Stimulated activated CD4-positive, alpha-beta T cell treated with anti-CD3 and anti-CD28 coated beads, Interleukin-15, amount 100 ng/mL, for 48 hours (primary cell): ENCODE measurements at places on chromosomes 12 and 14.

DNA sequence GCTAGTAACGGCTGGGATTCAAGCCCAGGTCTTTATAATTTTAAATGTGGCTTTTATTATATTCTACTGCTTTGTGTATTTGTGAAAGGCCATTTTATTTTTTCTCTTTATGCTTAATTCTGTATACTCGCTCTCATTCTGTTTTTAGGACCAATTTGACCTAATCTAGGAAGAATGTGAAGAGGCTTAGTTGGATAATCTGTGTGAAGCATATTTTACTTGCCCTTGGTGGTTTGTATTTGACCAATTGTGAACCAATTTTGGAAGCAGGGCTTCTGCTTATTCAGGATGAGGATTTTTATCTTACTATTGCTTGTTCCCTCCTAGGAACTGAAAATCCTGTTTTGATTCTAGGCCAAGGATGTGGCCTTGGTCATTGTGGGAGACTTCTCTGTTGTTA is 113.1 kb downstream of the TTC6 start:
- no peak for DNase-seq

GRCh38 chr14:29927376-29928116 is at the start of gene PRKD1:
Gene PRKD1 (minus strand): TSS chr14:29927847.
- no peak for DNase-seq

GRCh38 chr12:46084666-46085631 is 94.6 kb upstream of the SCAF11 start:
- DNase-seq, result no peak

GRCh38 chr14:56268673-56269072 is 150.5 kb downstream of the PELI2 start:
- DNase-seq, result no peak

DNA sequence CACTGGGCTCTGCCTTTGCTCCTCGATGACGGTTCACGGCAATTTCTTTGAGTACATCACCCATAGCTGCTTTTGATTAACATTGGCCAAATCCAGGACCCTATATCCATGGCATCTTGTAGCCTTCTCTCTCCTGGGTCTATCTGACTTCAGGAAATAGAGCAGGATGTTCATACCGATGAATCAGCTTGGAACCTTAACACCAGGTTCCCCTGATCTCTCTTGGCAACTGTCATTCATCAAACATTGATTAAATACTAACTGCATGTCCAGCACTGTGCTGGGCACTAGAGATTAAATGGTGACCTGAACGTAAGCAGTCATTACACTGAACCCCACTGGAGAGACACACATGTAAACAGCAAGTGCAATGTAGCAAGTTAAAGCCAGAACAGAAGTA is 77.0 kb upstream of the MED13L start:
- DNase-seq, result no peak

DNA sequence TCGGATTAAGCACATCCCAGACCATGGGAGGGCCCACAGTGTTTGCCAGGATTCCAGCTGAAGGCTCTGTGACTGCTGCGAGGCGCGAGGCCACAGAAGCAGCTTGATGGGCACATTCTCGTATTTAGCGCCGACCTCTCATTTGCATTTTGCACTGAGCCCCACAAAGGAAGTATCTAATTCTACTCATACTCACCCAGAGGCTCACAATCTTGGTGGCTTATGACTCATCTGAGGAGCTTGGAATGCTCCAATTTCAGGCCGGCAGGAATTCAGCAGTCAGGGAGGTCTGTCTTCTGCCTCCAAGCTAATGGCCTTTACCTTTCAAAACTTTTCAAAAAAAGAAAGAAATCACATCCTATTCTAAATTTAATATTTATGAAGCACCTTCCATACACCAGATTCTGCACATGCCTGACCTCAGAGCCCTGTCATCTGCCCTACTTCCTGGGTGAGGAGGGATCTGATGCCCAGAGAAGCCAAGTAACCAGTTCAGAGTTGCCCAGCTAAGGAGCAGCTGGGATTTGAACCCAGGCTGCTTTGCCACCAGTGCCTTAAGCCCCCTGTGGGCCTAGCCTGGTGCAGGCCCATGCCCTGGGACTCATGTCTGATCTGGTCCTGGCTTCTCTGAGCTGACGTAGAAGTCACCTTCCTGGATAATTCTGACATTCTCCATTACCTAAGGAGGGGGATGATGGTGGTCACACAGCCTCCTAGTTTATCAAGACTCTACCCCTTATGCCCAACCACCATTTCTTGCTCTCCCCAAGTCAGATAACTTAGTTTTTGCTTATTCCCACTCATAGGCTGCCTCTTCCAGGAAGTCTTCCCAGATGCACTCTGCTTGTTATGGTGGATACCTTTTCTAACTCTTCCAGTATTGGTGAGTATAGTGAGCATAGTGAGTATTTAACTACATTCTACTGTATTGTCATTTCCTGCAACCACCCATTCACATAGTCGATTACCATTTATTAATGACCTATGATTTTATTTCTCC is 198.9 kb downstream of the RBM19 start:
- DNase-seq, result no peak

- DNase-seq, result no peak
Observed at GRCh38 chr12:16154990-16155389, 122.5 kb downstream of the SLC15A5 start.

- DNase-seq, result no peak
Observed at GRCh38 chr12:44628180-44628579, 247.9 kb downstream of the NELL2 start.

GRCh38 chr12:57223191-57224165 is 6.0 kb upstream of the SHMT2 start:
- no peak for DNase-seq

- DNase-seq, result no peak
Observed at GRCh38 chr14:76950055-76951020, 78.2 kb downstream of the IRF2BPL start.

GRCh38 chr14:81247271-81247766 is 26.6 kb upstream of the GTF2A1 start:
- DNase-seq, result no peak

DNA sequence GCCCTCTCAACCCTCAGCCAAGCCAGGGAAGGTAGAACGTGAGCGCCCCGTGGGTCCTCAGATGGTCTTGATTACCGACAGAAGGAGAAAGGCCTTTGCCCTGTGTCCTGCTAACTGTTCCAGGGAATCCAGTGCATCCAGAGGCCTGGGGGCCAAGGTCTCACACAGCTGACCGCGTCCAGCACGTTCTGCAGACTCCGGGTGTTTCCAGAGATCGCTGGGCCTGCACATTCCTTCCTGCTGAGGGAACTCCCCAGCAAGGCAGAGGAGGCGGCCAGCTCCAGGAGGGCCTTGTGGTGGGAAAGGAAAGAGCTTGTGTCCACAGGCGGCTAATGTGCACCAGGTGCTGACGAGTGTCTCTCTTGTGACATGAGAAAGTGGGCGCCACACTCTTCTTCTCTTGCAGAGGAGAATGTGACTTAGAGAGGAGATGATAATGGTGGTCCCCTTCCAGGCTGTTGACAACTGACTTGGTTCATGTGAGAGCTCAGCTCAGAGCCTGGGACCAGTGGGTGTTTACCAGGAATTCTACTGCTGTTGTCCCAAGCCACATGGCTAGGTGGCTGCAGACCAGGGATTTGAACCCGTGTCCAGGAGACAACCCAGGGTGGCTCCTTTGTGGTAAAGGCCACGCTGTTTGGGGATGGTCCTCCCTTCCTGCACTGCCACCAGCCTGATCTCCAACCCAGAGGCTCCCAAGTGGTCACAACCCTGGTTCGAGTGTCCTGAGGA is 46.8 kb upstream of the DLK1 start:
- no peak for DNase-seq

- no peak for DNase-seq
Observed at GRCh38 chr14:105600939-105601359, 74.6 kb downstream of the TMEM121 start.

DNA sequence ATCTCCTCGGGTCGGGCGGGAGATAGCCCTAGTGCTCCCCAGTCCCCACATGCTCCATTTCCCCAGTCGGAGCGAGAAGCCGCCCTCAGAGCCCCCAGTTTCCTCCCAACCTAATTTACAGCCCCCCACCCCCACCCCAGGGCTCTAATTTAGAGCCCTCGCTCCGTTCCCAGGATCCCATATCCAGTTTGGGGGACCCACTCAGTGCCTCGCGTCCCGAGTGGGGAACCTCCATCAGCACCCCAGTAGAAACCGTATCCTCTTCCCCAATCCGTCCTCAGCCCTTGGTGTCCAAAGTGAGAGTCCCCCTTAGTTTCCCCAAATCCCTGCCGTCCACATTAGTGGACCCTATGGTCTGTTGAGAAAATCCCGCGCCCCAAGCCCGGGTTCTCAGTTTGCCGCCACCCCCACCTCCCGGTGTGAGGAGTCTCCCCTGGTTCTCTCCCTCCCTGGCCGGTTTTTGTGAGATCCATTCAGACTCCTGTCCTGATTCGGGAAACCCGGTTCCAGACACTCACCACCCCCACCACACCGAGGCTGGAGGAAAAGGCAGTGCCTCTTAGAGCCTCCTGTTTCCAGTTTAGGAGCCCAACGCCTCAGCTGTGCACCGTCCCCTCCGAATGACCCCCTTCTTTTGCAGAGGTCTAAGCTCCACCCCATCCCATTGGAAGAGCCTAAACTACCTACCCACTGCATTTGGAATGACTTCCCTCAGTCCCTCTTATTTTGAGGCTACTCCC is 809 bp upstream of the MSI1 start:
- no peak for DNase-seq

- DNase-seq, result no peak
Observed at GRCh38 chr14:26056036-26056616, 541.7 kb downstream of the NOVA1 start.

DNA sequence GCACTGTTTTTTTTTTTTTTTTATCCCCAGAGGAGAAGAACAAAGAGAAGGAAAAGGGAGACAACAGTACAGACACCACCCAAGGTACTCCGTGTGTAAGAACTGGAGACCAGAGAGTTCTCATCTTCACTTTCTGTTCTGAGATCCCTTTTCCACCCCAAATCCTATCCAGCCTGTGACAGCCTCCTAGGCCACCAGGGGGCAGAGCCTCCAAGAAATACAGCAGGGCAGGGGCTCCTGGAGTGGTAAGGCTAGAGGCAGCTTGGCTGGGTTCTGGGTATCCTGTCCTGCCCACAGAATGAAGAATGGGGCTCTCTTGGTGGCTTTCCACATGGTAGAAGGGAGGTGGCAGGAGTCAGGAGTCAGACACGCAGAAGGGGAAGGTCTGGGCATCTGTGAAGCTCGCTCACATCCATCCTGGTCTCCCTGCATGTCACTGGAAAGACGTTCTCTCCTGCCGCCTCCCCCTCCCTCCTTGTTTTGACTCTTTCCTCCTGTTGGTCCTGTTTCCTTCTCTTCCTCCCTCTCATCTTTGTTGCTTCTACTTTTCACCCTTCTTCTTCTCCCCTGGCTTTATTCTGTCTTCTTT is 12.0 kb downstream of the CLSTN3 start:
- peak; percentile 47 for DNase-seq

DNA sequence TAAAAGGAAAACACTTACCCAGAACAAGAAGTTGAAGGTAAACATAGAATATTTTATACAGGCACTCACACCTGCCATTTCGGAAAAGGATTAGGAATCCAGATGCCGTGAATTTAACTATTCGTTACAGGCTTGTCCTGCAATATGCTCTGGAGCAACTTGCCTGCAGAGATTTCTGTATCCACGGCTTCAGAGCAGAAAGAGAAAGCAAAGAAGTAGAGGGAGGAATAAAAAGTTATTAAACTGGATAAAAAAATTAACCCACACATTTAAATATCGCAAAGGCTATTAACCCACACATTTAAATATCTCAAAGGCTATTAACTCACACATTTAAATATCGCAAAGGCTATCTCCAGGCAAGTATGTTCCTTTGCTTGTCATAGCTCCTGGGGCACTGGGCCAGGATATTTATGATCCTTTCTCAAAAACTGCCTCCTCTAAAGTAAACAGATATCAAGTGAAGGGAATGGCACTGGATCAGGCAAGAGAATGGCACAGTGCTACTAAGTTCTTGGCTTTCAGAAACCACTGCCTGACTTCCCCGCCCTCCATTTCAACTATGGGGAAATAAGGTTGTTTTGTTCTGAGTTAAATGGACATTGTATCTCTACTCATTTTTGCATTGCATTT is at the start of gene TSPAN8:
Gene TSPAN8, minus strand, starts transcription at position 399 of the 633 bp plus-strand sequence. Its CDS starts 321 bp downstream, at position 78.
- no peak for DNase-seq

- no peak for DNase-seq
Observed at GRCh38 chr14:51044961-51045360, 49.9 kb downstream of the TRIM9 start.

GRCh38 chr14:92325835-92326234 is 2.9 kb downstream of the SLC24A4 start:
- DNase-seq, result no peak

GRCh38 chr12:13247596-13247995 is 51.1 kb downstream of the EMP1 start:
- no peak for DNase-seq

DNA sequence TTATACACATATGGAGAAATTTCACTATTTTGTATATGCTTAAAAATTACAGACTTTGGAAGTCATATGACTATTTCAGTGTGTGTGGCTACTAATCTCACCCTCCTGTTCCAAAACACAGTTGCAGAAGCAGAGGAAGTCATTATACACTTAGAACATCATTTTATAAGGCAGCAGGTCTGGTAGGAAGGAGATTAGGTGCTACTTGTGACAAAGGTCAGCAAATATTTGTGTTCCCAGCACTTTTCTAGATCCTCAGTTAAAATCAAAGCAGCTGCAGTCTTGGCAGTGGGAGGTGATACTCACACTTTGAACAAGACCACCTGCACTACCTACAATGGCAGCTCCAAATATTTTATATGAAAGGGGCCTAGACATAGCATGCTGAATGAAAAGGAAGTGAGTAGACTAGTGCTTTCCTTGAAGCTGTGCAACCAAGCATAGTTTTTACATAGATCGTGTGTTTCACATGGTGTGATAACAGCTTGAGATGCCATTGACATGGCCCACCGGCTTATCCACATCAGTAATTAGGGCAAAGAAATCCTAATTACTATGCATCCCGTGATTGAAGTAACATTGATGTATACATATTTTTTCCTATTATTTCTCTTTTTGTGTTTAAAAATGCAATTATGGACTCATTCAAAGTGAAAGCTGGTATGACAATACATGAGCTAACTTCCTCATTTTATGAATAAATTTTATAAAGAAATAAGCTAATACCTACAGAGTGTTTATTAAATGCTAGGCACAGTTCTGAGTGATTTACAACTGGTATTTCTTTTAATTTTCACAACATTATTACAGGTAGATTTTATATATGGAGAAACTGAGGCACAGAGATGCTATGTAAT is 5.3 kb downstream of the GYS2 start:
- DNase-seq, result no peak

GRCh38 chr12:59650588-59651228 is 54.9 kb downstream of the SLC16A7 start:
- no peak for DNase-seq

DNA sequence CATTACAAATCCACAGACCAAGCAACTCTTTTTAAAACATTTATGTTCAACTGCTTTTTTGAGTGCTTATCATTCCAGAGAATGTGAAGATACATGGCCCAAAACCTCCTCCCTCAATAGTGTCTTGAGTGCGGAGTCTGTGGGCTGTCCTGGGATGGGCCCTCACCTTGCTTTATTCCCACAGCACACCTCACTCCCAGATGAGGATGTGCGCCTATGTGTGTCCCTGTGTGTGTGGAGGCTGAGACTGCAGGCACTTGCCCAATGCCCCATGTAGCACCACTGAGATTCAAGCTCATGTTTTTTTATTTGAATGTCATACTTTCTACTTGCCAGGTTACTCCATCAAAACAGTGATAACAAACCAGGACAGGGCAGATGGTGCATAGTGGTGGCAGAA is 291.7 kb downstream of the CACNA1C start:
- no peak for DNase-seq

- peak; percentile 60 for DNase-seq
Observed at GRCh38 chr14:76844223-76844622, 18.0 kb downstream of the LRRC74A start.
